ENCODE measurements at places on chromosomes 2 and 18.

GRCh38 chr2:236217926-236218325, 46.3 kb downstream of the ASB18 start:
- peak; percentile 0 for DNase-seq

GRCh38 chr2:74945788-74946331, 12.6 kb upstream of the POLE4 start:
- DNase-seq = no peak

- DNase-seq = no peak
These were observed 486.4 kb upstream of the SPRED2 start for GRCh38 chr2:65918760-65919187.

DNA sequence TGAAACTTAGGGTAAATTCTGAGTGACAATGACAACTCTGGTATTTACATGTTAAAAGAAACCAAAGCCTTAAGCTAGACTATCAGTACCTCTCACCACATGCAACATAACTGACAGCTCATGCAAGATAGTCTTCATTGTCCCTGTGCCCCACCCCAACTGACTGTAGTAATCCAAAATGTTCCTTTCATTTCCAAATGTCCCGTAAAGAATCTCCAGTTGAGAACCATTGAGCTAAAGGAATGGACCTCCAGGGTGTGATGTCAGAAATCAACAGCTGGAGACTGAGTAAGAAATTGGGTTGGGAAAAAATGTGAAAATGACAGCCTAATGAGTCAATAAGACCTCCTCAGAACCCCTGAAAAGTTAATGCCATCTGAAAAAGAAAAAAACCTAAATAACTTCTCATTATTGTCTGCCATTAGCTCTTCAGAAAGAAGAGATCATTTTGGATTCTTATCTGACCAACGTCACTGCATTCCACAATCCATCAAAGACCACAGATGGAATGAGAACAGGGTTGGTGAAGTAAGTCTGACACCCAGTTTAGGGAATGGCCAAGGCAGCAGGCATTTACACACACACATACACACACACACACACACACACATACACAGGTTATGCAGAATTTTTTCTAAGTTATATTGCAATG, 51.7 kb upstream of the ACVR2A start:
- no peak for DNase-seq

- peak; percentile 67 for DNase-seq
These were observed 10.0 kb downstream of the HK2 start for GRCh38 chr2:74843899-74844298.

DNA sequence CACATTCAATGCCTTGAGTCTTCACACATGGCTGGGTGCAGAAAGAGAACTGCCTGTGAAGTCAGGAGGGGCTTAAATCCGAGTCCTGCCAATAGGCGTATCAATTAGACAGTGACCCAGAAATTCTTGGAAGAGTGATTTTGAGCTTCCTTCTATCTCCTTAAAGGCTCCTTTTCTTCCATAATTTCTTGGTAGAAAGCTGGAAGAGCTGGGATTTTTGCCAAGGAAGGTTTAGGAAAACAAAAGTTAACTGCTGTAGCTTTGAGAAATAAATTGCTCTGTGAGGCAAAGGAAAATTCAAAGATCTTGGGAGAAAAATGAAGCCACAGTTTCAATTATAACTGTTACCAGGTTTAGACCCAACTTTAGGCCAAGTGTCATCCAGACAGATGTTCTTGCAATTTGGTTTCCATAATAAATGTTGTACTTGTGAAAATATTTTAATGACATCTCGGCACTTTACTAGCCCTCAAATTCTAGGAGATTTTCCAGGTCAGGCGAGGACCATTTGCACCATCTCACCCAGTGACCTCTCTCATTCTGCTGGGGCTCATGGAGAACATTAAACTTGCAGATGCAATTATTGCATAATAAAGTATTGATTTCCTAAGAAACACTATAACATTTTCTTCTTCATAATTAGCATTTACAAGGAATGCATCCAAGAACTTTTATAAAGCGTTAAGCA, 329.7 kb upstream of the MEIS1 start:
- DNase-seq = no peak

GRCh38 chr2:105380432-105381100, 18.3 kb downstream of the FHL2 start:
- no peak for DNase-seq

DNA sequence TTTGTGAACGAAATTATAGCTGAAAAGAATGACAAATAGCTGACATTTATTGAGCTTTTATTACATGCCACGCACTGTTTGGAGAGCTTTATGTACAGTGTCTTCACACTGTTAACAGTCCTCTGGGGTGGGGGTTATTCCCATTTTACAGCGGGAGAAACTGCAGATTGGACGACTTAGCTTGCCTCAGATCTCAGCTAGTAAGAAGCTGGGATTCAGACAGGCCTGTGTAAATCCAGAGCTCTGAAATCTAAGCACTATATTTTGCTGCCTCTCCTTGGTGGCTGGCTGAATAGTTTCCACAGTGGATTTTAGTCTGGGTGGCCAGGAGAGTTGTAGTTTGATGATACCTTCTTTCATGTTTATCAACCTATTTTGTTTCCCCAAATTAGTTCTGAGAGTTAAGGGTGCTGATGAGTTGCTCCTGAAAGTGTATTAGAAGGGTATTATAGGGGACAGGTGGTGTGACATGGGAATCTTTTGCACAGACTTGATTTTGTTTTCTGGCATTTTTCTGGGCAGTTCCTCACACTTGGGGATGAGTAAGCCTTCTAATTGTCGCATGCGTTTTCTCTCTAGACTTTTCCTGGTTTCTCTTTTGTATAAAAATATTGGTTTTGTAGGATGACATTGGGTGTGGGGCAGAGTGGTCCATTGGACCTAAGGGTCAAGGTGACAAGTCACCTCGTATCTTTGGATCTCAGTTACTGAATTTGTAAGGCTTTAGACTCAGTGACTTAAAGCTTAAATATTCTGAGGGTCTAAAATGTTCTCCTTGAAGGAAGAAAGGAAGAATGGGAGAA, 1.5 kb downstream of the ACSL3 start:
- peak; percentile 52 for DNase-seq

DNA sequence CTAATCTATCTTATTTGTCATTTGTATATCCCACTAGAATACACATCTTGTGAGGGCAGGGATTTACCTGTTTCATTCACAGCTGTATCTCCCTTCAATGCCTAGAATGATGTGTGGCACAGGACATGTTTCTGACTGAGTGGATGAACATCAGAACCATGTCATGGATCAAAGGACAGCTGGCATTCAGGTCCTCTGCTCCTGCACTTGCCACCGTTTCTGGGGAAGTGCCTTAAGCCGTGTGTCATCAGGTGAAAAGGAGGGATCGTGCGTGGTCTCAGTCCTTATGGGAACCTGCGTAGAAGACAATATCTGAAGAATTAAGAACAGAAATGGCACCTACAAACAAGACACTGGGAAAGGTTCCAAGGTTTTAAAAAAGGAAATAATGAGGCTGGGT, 206.1 kb upstream of the GATA6 start:
- DNase-seq = no peak

GRCh38 chr2:109563288-109563687, 50.5 kb downstream of the SEPTIN10 start:
- DNase-seq = no peak

DNA sequence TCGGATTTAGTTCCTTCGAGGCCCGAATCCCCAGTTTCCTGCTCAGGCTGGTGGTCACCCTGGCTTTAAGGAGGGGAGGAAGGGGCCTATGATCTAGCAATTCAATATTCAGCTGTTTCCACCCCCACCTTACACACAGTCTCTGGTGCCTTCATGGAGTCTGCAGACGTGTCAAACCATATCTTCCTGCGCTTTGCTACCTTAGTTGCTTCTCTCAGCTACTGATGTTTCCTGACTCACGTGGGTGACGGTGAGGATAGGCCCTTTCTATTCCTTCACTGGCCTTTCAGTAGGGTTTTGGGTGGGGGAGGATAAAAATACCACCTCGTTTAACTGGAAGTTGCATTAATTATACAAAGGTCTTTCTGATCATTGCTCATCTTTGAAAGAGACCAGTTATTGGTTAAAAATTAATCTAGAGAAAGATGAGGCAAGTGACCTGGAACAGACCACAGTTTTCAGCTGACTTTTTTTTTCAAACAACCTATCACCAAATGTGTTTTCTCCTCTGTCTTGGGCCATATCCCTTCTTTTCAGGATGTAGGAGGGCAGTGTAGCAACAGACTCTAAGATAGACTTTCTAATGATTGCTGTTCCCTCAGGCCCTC, 49.7 kb downstream of the SH2D6 start:
- no peak for DNase-seq

- no peak for DNase-seq
These were observed 62.5 kb upstream of the UBXN4 start for GRCh38 chr2:135679125-135679524.

- no peak for DNase-seq
These were observed 156.4 kb downstream of the CCBE1 start for GRCh38 chr18:59540780-59541179.

- peak; percentile 71 for DNase-seq
These were observed 765 bp upstream of the ID2 start for GRCh38 chr2:8680822-8681760.
